Sigmoid colon (tissue), 7 donors: ENCODE measurements at places on chromosomes 11 and 22. TPM values are rescaled to one million over a fixed set of nuclear protein-coding genes. Genes with fewer than 3 reads are reported as not detected.

DNA sequence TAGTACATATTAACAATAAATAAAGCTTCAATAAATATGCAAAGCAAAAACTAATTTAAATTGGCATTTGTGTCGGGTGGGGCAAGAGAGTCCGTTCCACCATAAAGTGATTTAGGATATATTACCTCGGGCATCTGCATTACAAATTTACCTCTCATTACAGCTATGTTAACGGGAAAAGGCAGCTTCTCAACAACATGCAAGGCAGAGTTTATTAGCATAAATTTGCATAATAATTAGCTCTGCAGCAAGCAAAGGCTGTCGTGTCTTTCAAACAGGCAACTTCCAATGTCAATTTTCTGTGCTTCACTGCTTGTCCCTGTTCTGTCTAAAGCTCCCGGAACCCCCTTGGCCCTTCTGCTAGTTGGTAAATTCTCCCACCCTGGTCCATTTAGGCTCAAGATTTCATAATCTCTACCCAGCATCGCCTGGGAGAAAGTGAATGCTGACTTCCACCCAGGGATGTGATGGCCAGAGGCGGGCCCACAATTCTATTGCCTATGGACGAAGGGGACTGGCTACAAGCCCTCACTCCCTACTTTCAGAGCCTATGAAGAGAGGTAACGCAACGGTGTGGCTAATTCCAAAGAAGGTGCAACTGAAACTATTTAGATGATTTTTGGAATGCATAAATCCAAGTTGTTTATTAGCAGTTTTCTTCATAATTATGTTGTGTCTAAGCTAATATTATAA, 462.1 kb downstream of the OPCML start:
- H3K27me3 ChIP-seq, result peaks cover 20% of the 10 kb centered on the region
- H3K27ac ChIP-seq, result no peak overlapping the region
- no peaks in the 10 kb centered on the region for H3K4me1 ChIP-seq
- H3K4me3 ChIP-seq, result no peak overlapping the region
- DNase-seq, result no peak

DNA sequence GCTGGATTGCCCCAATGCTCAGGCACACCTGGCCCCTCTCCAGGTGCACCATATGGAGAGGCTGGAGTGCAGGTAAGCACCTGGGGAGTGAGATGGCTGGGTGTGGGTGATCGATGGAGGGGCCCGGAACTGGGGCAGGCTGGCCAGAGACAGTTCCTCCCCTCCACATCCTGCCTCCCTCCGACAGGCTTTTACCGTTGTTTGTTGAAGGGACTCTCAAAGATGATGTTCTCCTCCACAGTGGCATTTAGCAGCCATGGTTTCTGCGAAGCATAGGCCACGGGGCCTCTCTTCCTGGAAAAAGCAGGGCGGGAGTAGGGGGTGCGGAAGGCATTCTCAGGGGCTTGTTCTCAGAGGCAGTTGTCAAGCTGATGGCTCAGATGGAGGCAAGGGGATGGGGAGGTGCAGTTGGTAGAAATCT, 25.9 kb upstream of the KCNJ11 start:
- H3K27me3 ChIP-seq, result no peaks in the 10 kb centered on the region
- H3K27ac ChIP-seq, result no peak overlapping the region
- no peaks in the 10 kb centered on the region for H3K36me3 ChIP-seq
- no peak overlapping the region for H3K4me3 ChIP-seq
- H3K4me1 ChIP-seq, result no peaks in the 10 kb centered on the region
- DNase-seq, result no peak

DNA sequence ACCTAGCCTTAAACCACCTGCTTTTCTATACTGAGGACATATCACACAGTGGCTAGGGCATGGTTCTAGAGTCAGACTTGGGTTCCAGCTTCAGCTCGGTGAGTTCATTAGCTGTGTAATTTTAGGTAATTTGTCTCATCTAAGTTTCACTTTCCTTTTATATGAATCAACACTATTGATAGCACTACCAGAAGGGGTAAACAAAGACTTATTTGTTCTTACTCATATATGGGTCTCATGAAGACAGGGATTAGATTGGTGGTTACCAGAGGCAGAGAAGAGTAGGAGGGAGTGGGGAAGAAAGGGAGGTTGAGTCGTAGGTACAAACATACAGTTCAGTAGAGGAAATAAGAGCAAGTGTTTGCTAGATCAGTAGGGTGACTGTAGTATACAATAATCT, 924.7 kb downstream of the OPCML start:
- H3K4me3 ChIP-seq, result no peak overlapping the region
- no peak for DNase-seq
- no peaks in the 10 kb centered on the region for H3K36me3 ChIP-seq
- no peak overlapping the region for H3K27ac ChIP-seq
- no peaks in the 10 kb centered on the region for H3K27me3 ChIP-seq

DNA sequence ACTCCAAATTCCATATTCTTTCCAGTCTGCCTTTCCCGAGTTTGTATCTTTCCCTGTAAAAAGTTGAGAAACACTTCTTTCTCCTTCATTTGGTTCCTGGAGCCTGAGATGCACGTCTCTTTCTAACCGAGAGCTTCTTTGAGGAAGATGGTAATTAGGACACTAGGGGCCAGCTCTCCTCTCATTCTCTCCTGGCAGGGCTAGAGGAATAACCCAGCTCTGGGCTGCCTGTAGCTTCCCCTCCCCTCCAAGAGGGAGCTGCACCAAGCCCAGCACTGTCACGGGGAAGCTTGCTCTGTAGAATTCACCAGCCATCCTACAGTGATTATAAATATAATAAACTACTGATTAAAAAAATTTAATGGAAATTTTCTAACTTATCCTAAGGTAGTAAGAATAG, 26.9 kb downstream of the UBASH3B start:
- DNase-seq, result no peak
- H3K4me3 ChIP-seq, result no peak overlapping the region
- no peaks in the 10 kb centered on the region for H3K36me3 ChIP-seq
- H3K27me3 ChIP-seq, result no peaks in the 10 kb centered on the region
- H3K4me1 ChIP-seq, result peaks cover 11% of the 10 kb centered on the region
- H3K27ac ChIP-seq, result no peak overlapping the region

IL17RA gene
- polyA plus RNA-seq, result 1.2 TPM

DENND6B gene
- 4.4 TPM for polyA plus RNA-seq

MRGPRF gene
- 1.8 TPM for polyA plus RNA-seq
